ENCODE measurements at places on chromosomes 2 and 18.

- DNase-seq: peak; percentile 92
Observed at GRCh38 chr18:54149078-54149697, 75.3 kb downstream of the MBD2 start.

DNA sequence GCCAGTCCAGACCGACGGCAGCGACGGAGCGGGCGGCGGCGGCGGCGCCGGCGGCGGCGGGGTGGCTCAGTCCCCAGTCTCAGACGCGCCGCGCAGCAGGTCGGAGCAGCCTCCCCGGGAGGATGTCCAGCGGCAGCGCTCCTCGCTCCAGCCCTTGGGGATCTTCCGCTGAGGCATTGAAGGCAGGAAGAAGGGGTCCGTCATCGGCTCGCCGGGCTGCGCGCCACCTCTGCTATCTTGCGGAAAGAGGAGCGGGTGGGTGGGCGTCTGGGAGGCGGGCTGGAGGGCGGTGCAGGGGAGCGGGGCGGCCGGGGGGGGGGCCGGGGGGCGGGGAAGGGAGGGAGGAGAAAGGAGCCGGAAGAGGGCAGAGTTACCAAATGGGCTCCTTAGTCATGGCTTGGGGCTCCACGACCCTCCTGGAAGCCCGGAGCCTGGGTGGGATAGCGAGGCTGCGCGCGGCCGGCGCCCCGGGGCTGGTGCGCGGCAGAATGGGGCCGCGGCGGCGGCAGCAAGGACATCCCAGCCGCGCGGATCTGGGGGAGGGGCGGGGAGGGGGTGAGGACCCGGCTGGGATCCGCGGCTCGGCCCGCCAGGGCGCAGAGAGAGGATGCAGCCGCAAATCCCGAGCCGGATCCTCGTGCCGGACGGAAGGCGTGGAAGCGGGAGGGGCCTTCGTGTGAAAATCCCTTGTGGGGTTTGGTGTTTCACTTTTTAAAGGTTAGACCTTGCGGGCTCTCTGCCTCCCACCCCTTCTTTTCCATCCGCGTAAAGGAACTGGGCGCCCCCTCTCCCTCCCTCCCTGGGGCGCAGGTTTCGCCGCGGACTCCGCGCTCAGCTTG is at the start of gene NETO1:
TSS of gene NETO1 (minus strand) at position 242 of the 839 bp plus-strand sequence. CDS start 696 bp downstream, outside the sequence.
- DNase-seq: no peak

DNA sequence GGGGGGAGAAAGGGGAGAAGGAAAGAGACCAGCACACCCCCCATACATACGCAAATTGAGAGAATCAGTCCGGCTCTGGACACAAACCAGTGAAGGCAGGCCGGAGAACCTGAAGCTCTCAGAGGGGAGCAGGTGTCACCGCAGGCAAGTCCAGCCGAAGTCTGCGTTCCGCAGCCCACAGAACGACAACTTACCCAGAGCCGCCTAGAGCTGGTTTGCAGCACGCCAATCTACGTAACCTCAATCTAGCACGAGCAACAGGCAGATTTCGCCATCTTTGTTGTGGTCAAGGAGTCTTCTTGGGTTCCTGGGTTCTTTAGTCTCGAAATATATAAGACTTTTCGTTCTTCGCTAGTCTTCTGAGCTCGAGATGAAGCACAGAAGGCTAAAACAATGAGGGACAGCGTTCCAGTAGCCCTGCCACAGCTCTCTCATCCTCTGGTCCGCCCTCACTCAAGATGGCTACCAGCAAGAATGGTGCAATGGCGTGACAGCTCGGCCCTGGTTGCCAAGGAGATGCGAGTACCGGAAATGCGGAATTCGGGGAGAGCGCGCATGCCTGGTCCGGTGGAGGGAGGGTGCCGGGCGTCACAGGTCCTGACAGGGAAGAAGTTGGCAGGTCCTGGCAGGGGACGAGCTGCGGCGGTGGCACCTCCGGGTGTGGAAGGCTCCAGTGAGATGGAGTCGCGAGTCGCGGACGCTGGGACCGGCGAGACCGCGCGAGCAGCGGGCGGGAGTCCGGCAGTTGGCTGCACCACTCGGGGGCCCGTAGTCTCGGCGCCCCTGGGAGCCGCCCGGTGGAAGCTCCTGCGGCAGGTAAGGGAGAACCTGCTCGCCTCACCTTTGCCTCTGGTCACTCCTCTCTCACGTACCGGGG is at the start of the genes CAMKMT and PREPL:
TSS of gene CAMKMT (plus strand) at position 618 of the 877 bp plus-strand sequence.
TSS of gene PREPL (minus strand) at position 165 of the 877 bp plus-strand sequence. CDS start 15,152 bp downstream, outside the sequence.
- peak; percentile 99 for DNase-seq

DNA sequence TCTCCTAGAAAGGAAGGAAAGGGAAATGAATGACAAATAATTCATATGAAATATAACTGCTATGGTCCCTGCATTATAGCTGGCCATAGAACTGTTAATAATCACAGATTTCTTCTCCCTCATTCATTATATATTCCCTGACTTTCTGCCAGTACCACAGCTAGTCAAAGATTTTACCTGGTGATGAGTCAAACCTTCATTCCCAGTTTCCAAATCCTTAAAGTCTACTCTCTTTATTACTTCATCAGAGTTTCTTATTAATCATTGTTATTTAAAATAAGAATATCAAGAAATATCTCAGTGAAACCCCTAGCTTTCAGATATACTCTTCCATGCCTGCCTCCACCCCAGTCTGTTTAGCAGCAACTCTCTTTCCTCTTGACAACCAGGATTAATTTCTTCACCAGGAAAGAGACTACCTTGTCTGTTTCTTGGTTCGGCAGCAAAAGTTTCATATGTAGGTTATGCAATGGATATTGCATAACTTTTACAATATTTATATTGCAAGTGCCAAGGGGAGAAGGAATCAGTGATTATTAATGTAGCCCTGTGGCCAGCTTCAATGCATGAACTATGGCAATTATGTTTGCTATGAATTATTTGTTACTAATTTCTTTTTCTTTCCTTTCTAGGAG is 533.8 kb downstream of the FBXO15 start:
- DNase-seq: no peak

DNA sequence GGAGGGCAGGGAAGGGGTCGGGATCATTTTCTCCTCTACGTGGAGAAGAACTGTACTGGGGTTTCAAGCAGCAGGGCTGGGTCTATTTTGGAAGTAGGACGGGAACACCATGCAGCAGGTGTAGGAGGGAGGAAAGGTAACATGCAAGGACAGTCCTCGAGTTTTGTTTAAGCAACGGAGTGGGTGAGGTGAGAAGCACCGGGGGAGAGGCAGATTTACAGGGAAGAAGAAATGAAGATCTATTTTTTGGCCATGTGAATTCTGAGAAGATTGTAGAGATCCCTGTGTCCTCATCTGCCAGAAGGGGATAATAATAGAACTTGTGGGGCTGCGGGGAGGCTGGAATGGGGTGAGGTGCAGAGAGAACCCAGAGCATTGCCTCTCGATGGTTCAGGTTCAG is 85.6 kb downstream of the INPP5D start:
- no peak for DNase-seq

- DNase-seq: peak; percentile 75
Observed at GRCh38 chr2:84338069-84338468, 121.0 kb downstream of the SUCLG1 start.

DNA sequence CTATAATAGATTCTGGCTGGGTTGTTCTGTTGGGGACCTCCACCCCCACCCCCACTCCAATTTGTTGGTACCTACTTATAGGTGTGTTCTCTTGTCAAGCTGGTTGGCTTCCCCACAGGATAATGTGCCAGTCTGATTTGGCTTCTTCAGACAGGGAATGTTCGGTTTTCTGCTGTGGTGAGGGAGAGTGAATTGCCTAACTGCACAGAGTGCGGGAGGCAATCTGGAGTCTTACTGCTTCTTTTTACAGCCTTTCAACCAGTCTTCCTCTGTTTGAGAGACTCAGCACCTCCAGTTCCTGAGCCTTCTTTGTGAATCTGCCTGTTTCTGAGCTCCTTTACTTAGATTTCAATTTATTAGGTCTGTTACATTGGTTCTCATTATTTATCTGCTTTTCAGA is 27.4 kb upstream of the SNORC start:
- DNase-seq: no peak

GRCh38 chr2:1420746-1421480 is 7.7 kb downstream of the TPO start:
- DNase-seq: no peak

- DNase-seq: no peak
Observed at GRCh38 chr2:128702616-128703015, 383.9 kb upstream of the HS6ST1 start.

DNA sequence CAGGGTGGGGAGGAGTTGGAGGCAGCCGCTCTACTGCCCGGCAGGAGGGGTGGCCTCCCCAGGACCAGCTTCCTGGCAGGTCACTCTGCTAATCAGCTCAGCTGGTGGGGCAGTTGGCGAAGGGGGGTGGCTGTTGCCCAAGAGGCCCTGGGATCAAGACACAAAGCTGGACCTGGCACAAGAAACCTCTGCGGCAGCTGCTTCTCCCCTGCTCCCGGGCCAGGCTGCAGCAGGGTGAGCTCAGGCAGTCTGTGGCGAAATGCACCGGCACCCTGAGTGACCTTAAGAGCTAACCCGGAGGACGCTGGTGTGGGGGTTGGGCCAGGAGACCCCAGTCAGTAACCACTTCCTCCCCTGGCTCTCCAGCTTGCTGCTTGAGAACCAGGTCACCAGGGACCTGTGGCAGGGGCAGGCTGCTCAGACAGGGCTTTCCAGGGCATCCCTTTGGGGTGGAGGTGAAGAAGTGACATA is 31.1 kb downstream of the TOGARAM2 start:
- DNase-seq: no peak

DNA sequence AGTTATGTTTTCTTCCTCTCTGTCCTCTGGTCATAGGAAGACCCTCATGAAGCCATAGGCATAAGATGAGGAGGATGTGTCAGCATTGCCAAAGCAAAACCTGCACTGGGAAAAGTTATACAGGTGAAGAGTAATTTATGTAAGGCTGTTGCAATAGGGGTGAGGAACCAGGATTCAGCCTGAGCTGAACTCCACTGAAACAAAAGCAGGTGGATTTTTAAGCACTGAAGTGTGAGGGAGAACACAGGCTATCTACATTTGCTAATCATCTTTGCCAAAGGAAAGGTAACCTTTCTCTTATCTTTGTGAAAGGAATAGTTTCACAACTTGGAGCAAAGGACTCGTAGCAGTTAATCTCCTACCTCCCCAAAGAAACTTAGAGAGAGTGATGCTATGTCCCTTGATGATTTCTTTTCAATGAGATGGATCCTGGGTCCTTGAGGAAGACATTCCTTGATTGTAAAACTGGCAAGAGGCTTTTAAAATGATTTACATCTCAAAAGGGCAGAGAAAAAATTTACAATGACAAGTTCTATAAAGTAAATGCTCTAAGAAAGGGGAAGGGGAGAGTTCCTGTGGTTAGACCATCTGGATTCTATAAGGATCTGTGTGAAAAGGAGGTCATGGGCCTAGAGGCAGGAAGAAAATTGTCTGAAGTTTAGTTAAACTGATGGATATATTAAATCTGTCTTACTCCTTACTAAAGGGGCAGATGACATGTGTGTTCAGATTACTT is 385.4 kb upstream of the CDH7 start:
- DNase-seq: no peak

DNA sequence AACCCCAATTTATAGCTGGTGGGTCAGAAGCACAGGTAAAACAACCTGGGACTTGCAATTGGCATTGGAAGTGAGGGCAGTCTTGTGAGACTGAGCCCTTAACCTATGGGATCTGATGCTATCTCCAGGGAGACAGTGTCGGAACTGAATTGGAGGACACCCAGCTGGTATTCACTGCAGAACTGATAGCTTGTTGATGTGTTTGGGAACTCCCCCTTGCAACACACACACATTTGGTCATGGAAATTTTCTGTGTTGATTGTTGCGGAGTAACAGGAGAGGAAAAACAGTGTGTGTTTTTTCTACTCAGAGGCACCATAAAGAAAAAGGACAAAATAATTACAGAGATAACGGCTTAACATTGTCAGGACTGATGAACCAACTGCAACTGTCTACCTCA is 16.1 kb downstream of the TPGS2 start:
- no peak for DNase-seq

DNA sequence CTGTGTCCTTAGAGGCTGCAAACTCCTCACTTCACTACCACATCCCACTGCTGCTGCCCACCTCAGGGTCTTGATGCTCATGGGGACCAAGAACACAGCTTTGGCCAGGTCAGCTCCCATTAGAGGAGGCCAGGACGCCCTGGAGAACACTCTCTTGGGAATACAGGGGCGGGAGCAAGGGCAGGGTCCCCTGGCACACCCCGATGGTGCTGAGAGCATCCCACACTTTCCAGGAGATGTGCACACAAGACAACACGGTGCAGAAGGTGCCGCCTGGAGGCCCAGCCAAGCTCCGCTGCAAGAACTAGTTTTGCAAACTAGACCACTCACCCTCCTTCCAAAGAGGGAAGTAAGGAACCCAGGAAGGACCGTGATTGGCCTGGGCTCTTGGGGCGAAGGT is 304.4 kb upstream of the SALL3 start:
- DNase-seq: no peak

DNA sequence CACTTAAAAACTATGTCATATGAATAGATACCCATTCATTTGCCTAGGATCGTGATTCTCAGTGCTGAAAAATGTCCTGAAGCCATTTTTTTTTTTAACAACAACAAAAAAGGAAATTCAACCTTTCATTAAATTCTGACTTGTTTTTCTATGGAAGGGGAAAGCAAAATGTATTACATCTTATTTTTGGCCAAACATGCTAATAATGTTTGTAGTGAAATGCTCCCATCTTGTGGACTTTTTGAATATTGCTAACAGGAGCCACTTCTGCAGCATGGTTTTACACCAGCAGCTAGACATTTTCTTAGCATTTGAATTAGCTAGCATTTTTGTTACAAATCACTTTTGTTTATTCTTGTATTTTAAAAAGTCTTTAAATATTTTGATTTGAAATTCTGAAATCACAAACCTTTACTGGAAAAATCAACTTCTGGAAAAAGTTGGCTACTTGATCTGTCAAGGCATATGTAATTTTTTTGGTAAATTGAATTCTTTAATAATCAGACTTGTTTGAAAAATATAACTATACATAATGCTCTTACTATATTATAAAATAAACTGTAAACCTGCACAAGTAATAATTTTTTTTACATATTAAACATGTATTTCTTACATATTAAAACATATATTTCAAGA is 75.8 kb downstream of the KIDINS220 start:
- DNase-seq: peak; percentile 65

GRCh38 chr2:120682654-120683053 is 53.0 kb upstream of the GLI2 start:
- DNase-seq: no peak

GRCh38 chr2:85662899-85663593 is 5.0 kb downstream of the SFTPB start:
- DNase-seq: peak; percentile 92

GRCh38 chr18:8301427-8302172 is 307.6 kb upstream of the RAB12 start:
- no peak for DNase-seq

DNA sequence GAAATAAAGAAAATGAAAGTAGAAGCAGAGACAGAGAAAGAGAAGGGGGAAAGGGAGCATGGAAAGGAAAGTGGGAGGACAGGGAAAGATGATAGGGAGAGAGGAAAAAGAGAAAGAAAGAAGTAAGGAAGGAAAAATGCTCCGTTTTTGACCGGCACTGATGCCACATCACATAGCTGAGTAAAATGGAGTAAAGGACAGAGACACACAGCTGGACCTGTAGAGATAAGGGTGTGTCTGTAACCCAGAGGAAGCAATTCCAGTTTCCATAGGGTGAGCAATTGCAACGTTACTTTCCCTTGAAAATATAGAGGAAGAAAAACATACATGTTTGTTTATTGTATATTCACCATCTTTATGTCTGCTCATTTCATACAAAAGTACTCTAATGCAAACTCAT is 1866.9 kb upstream of the PIK3C3 start:
- DNase-seq: no peak

GRCh38 chr2:147824620-147825019 is 20.2 kb upstream of the ACVR2A start:
- DNase-seq: no peak

GRCh38 chr18:45335282-45336043 is 279.8 kb upstream of the SLC14A2 start:
- DNase-seq: peak; percentile 16

- DNase-seq: peak; percentile 64
Observed at GRCh38 chr2:9234680-9235146, 28.1 kb downstream of the ASAP2 start.
